NCI-H2081 (cell line): ENCODE measurements at places on chromosomes 7 and 10.
A peak's percentile ranks its signal among the peaks of the same experiment; 100 is the strongest.

DNA sequence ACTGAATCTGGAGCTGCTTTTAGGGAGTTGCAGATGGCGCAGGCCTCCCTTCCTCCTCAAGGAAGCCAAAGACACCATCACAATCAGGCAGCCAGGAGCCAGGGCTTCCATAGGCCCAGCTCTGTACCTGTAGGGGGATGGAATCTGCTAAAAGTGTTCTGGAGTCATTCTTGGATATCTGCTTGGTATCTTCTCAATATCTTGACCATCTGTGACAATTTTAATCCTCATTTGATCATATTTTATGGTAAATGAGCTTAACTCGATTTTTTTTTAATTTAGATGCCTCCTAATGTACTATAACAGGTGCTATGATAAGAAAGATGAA, 3.1 kb downstream of the ST7 start:
- DNase-seq, result no peak

- no peak for DNase-seq
These were observed 22.2 kb downstream of the ANK3 start for GRCh38 chr10:60367431-60367830.

DNA sequence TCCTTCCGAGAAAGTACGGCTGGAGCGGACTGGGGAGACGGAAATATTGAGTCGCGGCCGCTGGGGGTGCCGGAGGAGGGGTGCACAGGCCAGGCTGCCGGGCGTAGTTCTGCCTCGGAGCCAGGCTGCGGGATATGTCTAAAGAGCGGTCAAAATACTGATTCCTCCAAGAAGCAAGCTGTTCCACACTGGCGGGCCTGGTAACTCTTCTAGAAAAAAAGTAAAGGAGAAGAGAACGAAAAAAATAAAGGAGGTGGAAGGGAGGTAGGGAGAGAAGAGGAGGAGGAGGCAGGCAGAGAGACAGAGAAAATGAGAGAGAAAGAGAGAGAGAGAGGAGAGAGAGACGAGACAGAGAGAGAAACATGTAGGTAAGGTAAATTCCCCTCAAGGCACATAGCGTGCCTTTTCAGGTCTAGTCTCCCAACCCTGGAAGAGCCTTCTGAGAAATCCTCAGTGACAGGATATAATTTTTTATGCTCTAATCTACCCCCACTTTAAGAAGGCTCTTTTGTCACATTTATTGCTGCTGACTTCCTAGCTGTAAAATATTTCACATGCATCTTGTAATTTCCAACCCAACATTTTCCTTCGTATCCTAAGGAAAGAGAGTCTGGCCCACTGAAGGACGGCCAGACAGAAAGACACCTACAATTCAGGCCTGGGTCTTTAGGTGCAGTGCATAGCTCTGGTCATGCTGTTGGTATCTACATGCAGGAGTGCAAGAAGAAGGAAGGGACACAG, 5.7 kb downstream of the DLX5 start:
- no peak for DNase-seq

DNA sequence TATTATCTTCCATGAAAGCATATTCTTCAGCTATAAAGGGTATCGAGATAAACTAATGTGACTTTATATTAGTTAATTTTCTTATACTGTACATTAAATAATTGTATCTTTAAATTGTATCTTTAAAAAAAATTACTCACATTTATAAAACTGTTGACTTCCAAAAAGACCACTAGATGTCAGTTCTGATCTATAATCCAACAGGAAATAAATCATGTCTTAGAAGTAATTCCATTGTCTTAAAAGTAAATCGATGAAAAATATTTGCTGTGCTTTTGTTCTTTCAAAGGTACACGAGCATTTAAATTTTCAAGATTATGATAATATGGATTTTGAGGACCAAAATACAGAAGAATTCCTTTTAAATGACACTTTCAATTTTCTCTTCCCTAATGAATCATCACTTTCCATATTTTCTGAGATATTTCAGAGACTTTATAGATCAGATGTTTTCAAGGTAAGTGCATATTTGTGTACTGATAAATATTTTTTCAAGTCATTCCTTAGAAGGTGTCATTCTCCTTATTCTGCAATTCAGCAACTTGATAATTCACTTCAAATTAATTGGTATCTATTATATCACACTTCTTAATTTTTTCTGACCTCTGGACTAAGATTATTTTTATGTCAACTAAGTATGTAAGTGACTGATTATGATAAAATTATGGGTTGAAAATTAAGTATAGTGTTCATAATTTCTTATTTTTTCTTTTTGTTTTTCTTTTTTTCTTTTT, 138.5 kb downstream of the CPED1 start:
- peak; percentile 17 for DNase-seq

GRCh38 chr10:70657041-70657440, 15.3 kb upstream of the ADAMTS14 start:
- no peak for DNase-seq
